ENCODE measurements at places on chromosomes 13 and 19.
A peak's percentile ranks its signal among the peaks of the same experiment; 100 is the strongest.

DNA sequence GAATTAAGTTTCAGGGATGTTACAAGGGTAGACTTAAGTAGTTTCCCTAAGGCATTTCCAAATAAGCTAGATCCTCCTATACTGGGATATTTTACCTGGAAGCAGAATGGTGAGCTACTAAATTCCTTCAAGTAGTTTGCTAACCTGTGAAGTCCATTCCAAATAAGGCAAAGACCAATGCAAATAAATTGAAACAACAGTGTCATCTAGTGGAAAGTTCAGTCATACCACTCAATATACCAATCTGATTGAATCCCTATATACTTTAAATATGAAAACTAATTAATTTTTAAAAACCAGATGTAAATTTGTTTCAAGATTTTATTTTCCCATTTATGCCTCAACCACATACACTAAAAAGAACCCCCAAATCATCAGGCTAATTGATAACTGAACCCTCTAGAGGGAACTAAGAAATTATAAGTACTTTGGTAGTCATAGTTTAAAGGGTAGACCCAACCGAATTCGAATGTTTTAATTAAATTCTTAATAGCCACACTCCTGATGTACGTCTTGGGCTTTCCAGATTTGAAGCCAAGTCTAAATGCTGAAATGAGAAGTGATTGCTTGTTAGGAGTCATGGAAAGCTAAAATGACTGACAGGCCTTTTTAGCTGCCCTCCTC lies 223.7 kb downstream of the TBC1D4 start:
- peak; percentile 21 for DNase-seq

- no peak for DNase-seq
Measured at GRCh38 chr19:52961981-52962380, 700 bp downstream of the ZNF816 start.

DNA sequence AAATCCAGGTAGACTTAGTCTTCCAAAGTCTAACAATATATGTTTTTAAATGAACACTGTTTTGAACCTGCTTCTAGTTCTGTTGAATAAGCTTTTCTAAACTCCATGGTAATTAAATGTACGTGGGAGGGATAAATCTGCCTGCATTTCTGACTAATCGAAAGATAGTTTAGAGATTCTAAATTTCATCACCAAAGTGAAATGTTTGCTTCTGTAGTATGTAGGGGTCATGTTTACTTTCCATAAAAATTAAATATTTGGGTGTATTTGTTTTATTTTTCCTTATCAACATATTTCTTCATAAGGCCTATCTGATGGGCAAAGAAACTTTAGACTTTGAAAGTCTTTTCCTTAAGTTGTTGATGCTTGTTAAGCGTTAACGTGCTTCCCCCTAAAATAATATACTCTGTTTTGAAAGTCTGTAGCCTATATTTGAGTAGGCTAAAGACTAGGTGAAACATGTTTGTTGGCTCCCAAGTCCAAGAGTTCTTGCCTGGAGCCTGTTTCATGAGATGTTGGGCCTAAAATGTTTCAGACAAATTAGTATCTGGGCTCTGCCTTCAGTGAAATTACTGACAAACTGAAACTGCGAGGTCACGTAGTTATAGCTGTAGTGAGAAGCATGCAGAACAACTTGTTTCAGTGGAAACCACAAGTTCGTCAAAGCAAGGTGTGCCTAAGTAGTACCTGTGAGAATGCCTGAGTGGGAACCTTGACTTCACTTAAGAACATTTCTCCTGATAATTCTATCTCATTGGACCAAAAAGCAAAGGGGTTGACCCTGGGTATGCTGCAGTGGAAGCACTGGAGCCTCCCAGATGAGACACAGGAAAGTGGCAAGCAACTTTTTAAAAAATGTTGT lies 126.2 kb downstream of the LMO7 start:
- DNase-seq: no peak

GRCh38 chr19:35633727-35634440 lies 5.0 kb downstream of the RBM42 start:
- DNase-seq: no peak

DNA sequence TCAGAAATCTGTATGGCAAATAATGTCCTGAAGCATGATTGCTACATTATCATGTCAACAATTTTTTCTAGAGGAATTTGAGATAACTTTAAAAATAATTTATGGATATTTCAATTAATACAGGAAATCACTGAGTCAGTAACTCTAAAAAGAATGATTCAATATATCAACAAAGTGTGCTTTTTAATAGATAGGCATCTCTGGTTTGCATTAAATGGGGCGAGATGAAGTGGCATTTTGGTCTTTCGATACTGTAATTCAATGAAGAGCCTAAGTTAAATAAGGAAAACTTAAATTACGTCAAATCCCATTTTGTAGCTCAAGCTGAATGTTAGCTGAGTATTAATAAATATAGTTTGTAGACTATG lies 342.8 kb downstream of the DACH1 start:
- DNase-seq: no peak

- DNase-seq: no peak
Measured at GRCh38 chr19:18777301-18778075, 13.6 kb downstream of the COMP start.

GRCh38 chr19:51025809-51026553 lies 435 bp downstream of the KLK11 start:
- no peak for DNase-seq

DNA sequence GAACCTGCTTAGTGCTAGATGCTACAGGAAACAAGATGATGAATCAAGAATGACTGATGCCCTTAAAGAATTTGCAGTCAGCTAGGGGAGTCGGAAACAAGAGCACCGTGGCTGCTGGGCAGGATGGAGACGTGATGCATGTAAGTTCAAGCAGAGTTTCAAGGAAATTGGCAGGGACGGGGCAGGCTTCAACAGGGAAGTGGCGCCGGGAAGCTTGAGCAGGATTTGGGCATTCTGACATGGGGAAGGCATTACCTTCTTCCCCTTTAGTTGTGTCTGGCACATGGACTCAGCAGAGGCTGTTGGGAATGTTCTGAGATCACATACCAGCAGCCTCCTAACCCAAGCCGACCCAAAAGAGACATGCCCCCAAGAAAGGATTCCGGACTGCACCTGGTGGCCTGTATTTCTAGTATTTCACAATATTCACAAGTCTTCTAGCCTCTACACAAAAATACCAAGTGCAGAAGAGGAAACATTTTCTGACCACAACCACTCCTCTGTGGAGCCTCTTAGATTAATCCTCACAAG lies 138.2 kb downstream of the CRYL1 start:
- DNase-seq: no peak

Measured in HTR-8/SVneo (cell line).